ENCODE measurements at places on chromosomes 6 and 20.

GRCh38 chr20:60812561-60812960, 439.5 kb upstream of the CDH4 start:
- DNase-seq = no peak

GRCh38 chr6:110944681-110945151, 13.8 kb upstream of the GTF3C6 start:
- DNase-seq = no peak

DNA sequence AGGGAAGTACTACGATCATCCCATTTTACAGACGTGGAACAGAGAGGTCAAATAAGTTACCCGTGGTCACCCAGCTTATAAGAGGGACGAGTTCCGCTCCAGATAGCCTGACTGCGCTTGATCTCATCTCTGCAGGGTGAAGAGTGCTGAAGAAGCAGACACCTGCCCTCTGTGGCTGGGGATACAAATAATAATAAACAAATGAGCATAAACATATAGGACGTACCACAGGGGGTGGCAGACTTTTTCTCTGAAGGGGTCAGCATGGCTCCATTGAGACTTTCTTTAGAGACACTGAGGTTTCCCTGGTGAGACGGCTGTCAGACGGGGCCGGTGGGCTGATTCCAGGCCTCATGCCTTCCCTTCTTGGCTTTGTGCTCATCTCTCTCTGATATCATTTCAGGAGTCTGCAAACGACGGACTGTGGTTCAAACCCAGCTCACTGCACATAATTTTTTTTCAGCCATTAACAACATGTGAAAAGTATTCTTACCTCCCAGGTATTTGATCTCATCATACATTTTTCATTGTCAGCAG, 47.1 kb downstream of the IRF4 start:
- DNase-seq = no peak

DNA sequence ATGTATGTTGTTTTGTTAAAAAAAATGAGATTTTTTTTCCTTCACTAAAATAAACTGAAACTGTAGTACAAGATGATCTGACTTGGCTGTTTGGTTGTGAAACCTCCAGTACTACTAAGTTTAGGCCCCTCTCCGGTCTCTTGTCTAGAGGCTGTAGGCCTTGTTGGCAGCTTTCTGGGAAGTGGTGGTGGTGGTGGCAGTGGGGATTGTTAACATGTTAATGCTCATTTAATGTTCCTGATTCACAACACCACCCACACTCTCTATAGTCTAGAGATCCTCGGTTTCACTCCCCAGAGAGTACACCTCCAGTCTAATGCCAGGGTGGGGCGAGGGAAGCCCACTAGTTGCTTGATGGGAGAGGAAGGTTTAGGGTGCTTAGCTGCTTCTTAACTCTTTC, 24.1 kb downstream of the STK4 start:
- DNase-seq = no peak

DNA sequence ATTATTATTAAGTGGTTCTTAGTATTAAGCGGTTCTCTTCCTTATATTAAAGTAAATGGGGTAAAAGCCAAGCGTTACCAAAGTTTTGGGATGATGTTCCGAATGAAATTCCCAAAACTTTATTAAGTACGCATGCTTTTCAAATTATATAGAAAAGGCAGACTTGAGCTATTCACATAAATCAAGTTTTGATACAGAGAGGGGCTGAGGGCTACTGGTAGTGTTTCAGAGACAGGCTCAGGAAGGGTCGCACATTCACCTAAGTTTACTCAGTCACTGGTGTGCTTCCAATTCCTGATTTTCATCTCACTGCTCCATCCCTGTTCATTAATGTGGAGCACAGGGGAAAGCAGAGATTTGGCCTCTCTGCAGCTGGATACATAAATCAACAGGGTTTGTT, 652.2 kb downstream of the QKI start:
- DNase-seq = no peak

GRCh38 chr6:75952128-75952527, 120.3 kb downstream of the IMPG1 start:
- no peak for DNase-seq

DNA sequence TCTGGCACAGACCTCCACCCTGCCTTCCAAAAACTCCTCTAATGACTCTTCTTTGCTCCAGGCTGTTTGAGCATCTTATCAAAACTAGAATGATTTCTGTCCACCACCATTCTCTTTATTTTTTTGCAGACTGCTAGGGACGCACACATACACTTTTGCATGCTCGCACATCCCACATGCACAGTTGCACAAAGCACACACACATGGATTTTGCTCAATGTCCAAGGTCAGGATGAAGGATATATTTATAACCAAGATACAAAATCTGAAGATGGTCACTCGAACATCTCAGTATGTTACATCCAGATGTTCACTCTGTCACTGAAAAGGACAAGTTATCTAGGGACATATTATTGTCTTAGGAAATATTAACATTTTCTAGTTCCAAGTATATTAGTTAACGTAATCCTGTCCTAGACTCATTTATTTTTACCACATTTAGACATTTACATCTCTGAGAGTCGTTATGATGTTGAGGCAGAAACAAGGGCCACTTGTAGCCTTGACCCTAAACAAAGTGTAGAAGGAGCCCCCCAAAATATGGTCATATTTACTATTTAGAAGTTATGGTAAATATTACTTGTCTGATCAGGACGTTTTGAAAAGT, 3.4 kb upstream of the SIM1 start:
- no peak for DNase-seq

DNA sequence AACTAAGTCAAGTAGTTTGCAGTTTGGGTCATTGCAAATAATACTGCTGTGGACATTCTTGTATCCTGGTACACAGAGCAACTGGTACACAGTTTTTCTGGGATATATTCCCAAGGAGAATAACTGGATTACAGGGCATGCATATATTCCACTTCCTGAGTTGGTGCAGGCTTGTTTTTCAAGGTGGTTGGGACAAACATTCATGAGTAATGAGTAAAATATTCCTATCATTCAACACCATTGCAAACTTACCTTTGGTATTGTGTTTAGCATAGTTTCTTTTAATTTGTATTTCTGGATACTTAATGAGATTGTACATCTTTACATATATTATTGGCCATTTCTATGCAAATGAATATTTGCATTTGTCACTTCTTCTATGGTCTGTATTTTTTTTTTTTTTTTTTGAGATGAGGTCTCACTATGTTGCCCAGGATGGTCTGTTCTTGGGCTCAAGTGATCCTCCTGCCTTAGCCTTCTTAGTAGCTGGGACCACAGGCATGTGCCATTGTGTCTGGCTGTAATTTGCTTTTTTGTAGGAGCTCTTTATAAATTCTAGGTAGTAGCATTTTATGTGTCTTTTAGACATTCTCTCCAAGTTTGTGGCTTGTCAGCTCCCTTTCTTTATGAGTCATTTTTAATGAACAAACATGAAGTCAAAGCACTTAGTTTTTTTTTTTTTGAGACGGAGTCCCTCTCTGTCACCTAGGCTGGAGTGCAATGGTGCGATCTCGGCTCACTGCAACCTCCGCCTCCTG, 158.7 kb downstream of the SOX4 start:
- no peak for DNase-seq

DNA sequence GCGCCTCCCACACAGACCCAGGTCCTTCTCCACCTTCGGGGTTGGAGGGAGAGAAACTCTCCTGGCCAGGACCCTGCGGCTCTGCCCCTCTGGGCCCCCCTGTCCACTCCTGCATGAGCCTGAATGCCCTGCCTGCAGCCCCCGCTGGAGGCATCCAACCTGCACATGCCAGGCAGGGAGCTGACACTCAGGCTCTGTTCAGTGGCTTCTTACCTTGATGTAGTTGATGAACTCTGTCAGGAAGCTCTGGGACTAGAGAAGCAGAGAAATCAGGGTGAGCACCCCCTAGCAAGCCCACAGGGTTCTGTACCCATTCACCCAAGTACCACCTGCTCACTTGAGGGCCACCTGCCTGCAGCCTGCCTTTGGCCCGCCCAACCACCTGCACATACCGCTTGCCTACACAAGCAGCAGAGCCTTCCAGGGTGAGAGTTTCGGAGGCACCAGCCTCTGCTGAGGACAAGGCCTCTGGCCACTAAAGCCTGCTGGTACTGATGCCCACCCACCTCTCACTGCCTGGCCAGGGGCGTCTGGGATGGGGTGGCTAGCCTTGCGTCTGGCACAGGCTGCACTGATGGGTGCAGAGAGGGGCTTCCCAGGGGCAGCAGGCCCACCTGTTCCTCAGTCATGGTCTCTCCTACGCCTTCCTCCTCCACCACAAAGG, 9.7 kb downstream of the DDRGK1 start:
- DNase-seq = no peak

DNA sequence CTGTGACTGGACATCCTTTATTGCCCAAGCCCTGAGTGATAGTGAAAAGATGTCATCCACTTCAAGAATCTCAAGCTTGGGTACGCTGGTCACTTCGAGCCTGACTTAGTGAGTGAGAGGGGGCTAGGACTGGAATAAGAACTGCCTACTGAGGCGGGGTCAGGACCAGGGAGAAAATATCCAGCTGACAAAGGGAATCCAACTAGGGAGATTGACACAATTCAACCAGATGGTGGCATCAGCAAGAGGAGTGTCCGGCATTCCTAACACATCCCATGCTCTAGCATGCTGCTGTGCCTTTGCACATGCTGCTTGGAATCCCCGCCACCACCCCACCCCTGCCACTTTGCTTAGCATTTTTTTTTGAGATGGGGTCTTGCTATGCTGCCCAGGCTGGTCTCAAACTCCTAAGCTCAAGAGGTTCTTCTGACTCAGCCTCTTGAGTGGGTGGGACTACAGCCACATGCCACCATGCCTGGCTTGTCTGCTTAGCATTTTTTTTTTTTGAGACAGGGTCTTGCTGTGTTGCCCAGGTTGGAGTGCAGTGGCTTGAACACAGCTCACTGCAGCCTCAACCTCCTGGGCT, 6.5 kb upstream of the CEP250 start:
- no peak for DNase-seq

- no peak for DNase-seq
These were observed 287.0 kb upstream of the MARCKS start for GRCh38 chr6:113570161-113570560.

DNA sequence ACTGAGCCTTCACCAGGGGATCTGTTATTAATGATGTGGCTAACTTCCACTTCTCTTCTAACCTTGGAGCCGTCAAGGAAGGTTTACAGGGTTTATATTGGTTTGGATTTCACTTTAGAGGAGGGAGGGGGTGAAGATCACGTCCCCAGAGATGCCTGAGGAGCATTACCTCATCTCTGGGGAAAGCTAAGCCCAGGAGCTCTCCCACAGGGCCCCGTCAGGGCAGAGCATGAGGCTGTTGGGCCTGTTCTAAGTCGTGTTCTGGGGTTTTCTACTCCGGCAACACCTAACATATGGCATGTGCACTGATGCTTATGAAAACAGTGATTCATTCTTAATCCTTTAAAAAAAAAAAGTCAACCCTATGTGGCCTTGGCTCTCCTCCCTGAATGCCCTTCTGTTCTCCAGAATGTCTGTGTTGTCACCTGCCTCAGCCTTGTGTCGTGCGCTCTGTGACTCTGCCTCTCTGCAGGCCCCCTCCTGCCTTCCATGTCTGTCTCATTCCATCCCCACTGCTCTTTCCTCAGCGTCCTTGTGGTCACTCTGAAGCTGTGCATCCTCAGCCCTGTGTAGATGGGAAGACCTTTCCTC, 97.4 kb upstream of the JARID2 start:
- DNase-seq = no peak

GRCh38 chr6:34242252-34243130, 5.8 kb downstream of the HMGA1 start:
- DNase-seq = no peak
